ENCODE measurements at places on chromosomes 16 and 17. TPM values are rescaled to one million over a fixed set of nuclear protein-coding genes. Genes with fewer than 3 reads are reported as not detected.

- DNase-seq, result peak; percentile 75
These were observed 60.4 kb downstream of the NOG start for GRCh38 chr17:56653877-56654276.

Gene GAST
- total RNA-seq, result 0.67 TPM

Gene EVI2B
- 2.0 TPM for total RNA-seq

Gene PNPO
- total RNA-seq, result 81.6 TPM

GRCh38 chr17:62975206-62975605, 9.2 kb downstream of the TANC2 start:
- no peak for DNase-seq

Gene TBX6
- total RNA-seq, result not detected

DNA sequence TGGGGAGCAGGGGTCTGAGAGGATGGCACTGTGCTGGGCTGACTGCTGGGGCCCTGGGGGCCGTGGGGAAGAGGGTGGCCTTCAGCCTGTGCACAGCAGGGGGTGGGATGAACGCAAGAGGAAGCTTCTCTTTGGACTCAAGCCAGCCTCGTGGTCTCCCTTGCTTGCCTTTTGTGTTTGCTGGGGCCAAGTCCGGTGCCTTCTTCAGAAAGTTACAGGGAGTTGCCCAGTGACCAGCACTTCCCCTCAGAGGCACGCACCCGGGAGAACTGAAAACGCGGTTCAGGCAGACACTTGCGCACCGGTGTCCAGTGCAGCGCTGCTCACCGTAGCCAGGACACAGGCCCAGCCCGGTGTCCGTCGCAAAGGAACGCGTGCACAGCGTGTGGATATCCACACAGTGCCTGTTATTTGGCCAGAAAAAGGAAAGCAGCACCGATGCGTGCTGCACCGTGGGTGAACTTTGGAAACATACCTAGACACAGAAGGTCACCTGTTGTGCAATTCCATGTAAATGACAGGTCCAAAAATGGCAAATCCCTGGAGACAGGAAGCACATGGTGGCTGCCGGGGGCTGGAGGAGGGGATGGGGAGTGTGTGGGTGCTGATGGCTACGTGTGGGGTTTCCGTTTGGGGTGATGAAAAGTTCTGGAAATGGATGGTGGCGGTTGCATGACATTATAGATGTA, 29.4 kb upstream of the NUDT16L1 start:
- DNase-seq, result no peak

DNA sequence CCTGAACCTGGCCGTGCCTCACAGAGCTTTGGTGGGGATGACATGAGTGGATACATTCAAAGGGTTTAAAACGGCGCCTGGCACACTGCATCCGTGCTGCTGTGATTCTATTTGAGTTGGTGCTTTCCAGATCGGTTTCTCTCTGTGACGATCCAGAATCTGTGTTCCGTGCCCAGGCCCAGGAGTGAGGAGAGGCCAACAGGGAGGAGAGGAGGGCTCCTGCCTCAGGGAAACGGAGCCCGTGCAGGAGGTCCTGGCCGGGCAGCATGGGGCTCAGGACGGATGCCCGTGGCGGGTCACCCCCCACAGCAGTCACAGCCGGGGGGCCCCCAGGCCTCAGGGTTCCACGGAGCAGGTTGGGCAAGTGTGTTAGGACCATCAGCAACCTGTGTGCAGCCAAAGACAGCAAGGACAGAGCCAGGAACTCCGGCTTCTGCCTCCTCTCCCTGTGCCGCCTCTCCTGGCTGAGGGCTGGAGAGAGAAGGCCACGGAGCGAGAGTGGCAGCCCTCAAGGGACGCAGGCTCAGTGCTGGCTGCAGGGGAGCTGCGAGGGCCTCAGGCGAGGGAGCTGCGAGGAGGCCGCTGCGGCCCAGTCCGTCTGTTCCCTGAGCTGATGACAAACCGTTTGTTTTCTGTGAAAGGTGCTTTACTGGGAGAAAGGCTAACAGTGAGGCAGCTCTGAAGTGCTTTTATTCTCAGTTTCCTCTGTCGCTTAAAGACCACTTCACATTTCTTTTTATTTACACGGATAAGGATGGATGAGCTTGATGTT, 99.3 kb downstream of the METRNL start:
- no peak for DNase-seq

Gene CPNE7
- total RNA-seq, result not detected

Gene FBXO39
- total RNA-seq, result 0.67 TPM

GRCh38 chr16:87701505-87701921, 64.3 kb downstream of the KLHDC4 start:
- no peak for DNase-seq

DNA sequence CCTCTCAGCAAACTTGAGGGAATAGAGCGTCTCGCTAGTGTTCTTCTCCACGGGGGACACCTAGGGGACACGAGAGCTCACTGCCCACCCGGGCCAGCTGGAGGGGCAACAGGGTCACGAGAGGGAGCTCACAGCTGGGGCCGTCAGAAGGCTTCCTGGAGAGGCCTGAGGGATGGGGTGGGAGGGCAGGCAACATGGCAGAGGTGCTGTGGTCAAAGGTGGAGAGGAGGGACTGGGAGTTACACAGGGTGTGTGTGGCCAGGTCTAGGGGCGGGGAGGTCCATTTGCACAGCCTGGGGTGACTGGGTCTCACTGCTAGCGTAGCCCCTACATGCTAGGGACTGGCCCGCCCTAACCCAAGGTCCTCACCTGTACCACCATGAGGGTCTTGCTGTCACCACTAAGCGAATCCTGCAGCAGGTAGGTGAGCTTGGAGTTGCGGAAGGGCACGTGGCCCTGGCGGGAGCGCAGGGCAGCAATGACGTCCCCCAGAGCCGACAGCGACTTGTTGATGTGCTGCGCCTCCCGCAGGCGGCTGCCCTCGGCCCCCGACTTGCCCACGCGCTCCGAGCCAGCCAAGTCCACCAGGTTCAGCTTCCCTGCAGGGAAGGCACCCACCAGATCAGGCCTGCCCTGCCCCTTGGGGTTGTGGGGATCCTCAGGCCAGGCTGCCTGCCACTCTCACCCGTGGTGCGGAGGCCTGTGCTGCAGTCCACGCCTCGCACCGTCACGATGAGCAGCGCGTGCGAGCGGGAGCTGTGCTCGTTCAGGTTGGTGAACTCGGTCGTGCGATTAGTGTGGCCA, 25.0 kb downstream of the KATNB1 start:
- DNase-seq, result no peak

GRCh38 chr17:30600060-30600829, 123.0 kb downstream of the GOSR1 start:
- peak; percentile 86 for DNase-seq

DNA sequence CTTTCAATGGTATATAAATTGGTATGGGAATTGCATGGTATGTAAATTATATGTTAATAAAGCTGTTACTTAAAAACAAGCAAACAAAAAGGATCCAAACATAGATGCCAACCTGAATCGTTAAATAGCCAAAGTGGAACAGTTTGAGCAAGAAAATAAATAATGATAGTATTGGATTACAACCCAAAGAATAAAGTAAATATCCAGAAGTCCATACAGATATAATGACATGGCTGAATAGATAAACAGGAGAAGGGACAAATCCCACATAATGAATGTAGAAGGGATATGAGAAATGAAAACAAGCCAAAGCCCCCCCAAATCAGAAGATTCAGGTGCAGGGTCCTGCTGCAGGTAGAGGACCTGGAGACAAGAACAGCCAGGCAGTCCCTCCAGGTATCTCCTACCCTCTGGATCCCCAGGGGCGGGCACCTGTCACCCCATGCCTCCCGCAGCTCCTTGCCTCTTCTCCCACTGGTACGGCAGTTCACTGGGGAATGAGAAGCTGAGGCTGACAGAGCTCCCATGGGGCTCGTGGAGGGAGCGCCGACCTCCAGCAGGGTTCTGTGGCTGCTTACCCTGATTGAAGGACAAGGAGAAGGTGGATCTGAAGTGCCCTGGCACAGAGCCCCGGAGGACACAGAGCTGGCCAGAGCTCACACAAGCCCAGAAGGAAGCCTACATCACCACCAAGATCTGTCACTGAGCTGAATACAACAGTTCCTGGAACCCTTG, 9.9 kb upstream of the LCAT start:
- no peak for DNase-seq

GRCh38 chr16:27816561-27816960, 247.0 kb downstream of the GSG1L start:
- DNase-seq, result no peak

- DNase-seq, result no peak
These were observed 47.9 kb downstream of the LYRM1 start for GRCh38 chr16:20948444-20948843.

Gene CACNA1H
- total RNA-seq, result not detected

- DNase-seq, result no peak
These were observed 1.4 kb upstream of the ATP6V0A1 start for GRCh38 chr17:42457107-42457792.

Data from mammary epithelial cell (primary cell).